ENCODE measurements at places on chromosomes 5 and 9.
A peak's percentile ranks its signal among the peaks of the same experiment; 100 is the strongest.

DNA sequence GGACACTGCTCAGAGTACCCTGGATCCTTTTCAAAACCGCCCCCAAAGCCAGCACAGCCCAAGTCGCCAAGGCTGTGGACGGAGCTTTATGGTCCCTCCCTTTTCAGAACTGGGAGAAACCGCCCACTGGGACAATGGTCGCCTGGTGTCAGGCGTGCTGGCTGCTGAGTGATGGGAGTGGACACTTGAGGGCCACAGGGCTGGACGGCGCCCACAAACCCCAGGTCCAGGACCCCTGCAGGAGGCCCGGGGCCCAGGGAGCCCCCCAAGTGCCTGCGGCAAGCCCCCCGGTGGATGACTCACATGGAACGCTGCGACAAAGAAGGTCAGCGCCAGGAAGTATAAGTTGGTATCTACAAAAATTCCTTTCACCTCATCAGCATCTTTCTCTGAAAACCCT is 10.9 kb downstream of the CLPTM1L start:
- DNase-seq, result no peak

GRCh38 chr5:10910261-10910660 is 149.2 kb upstream of the DAP start:
- DNase-seq, result no peak

DNA sequence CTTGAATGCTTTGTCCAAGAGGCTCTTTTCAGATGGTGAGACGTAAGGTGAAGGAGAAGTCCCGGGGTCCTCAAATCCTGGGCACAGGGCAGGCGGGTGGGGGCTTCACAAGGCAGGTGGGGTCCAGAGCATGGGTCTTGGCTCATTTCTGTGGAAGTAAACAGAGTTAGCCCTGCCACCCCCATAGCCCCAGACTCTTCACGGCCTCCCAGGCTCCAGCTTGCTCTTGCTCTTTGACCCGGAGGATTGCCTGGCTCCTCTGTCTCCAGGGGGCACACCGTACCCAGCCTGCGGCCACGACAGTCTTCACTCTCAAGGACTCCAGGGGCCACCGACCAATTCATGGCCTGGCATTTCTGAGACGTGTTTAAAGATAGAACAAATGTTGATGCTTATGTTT is 28.8 kb upstream of the POMT1 start:
- no peak for DNase-seq

DNA sequence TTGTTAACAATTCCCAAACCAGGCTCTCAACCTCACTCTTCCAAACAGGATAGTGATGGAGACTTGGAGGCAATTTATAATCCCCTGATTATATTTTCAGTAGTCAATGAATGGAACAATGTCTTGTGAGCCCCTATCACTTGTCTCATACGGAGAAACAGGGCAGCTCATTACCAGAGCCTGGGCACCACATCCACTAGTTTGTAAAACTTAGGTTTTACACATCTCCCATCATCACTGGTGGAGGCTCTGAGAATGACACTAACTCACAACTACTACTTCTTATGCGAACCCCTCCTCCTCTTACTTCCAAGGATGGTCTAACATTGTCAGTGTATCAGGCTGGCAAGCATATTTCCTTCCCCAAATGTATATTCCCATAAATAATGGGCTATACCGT is 253.7 kb downstream of the EPB41L4A start:
- DNase-seq, result no peak

- no peak for DNase-seq
These were observed 174.5 kb downstream of the AOPEP start for GRCh38 chr9:94901019-94901363.

DNA sequence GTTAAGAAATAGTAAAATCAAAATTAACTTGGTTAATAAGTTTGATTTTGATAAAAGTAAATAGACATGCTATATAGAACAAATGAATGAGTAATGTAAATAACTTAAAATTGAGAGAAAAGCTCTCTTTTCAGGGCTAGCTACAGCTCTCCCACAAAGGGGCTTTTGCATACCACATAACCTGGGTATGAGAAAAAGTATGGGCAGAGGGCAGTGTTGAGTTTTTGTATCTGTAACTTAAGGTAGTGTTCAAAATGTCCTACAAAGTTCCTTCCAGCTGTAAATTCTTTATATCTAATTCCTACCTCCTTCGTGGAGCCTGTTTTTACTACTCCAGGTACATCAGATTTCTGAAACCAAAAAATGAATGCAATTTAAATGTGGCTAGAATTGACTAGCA is 18.9 kb upstream of the TTC33 start:
- no peak for DNase-seq

DNA sequence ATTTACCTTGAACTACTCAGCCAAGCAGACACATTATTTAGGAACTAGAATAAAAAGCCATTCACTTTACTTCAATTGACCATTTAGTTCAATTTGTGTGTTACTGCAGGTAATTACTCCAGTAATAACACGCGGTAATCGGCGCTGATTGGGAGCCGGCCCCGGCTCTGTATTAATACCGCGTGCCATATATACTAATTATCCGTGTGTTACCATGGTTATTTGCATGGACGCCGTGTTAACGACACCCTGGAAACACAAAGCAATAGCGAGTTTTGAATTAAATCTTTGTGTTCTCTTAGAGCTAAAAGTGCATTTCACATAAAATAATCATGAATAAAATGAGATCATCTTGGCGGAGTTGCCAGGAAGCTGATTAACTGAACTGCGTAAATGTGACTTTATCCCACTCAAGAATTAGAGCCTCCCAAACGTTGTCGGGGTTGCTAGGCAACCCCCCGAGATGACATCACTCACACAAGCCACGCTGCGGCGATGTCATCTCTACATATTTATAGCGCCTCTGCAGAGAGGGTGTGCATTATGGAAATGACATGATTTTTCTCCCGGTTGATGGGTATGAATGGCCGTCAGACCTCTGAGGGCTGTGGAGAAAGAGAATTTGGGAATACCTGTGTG is 41.4 kb upstream of the RNU6ATAC start:
- no peak for DNase-seq

GRCh38 chr5:117246424-117246823 is 671.8 kb upstream of the SEMA6A start:
- no peak for DNase-seq

DNA sequence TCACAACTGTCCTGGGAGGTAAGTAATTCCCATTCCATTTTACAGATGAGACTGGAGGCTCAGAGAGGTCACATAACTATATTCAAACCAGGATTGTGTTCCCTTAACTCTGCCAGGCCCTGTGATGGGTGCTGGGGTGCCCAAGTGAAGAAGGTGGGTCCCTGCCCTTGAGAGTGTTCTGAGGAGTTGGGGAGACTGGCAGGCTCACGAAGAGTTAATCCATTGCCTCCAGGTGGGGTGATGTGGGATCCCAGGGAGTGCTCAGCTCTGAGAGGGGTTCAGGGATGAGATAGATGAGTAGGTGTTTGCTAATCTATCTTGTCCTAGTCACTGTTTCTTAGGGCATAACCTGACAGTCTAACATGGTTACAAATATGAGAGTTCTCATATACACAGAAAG is 36.7 kb downstream of the GSN start:
- DNase-seq, result no peak

DNA sequence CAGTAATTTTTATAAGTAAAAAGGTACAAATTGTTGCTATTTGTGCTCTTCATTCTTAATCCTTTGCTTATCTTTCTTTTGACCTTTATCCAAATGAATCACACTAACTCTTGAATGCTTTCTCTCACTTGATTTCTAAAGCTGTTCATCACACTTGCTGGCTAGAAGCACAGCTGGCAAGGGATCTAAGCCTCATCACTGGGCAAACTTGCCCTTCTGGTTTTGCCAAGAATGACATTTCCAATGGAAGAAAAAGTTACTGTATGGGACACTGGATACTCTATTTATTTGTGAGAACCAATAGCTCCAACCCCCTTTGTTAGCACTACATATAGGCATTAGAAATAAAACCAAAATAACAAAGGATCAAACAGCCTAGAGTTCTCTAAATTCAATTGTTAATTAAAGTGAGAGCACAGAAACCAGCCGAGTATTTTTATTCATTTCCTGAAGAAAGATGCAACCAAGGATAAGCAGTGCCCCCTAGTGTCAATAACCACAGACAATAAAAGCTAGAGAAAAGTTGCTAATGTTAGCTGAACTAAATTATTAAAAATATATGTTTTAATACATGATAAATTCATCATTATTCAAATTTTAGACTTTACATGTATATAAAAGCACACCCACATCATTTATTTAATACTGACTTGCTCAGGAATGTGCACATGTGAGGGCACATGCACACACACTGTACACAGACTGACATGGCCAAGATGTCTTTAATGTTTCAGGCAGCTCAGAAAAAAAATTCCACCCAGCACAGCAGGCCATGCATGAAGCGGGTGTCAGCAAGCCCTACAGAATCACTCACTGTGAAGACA is 59.8 kb upstream of the POU5F2 start:
- peak; percentile 30 for DNase-seq

DNA sequence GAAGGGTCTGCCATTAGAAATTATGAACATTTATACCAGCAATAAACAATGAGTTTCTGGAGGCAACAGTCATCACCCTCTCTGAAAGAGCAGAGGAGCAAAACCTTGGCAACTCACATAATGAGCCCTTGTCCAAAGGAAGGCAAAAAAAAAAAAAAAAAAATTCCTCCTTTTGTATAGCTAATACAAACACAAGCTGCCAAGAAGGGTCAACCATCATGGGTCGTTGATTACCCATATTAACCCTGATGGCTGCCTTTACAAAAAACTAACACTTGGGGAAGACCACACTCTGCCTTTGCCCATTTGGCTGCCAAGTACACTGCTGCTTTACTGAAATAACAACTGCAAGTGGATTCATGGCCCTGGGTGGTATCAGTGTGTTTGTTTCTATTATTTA is 272.7 kb downstream of the ADAMTSL1 start:
- DNase-seq, result no peak

DNA sequence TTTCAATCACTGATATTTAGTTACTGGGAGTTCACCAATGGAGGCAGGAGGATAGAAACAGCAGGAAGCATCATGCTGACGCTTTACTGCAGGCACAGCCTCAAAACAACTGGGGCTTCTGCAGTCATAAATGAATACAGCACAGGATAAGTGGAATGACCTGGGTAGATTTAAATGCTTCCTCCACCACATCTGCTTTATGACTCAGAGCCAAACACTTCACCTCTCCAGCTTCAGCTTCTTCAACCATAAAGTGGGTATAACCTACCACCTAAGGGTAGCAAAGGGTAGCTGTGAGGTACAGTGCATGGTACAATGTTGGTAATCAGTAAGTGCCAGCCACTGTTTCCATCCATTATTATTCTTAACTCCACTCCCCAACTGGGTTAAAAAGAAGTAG is 28.4 kb downstream of the RASEF start:
- no peak for DNase-seq

- no peak for DNase-seq
These were observed 8.7 kb downstream of the PCDH1 start for GRCh38 chr5:141869514-141869913.

DNA sequence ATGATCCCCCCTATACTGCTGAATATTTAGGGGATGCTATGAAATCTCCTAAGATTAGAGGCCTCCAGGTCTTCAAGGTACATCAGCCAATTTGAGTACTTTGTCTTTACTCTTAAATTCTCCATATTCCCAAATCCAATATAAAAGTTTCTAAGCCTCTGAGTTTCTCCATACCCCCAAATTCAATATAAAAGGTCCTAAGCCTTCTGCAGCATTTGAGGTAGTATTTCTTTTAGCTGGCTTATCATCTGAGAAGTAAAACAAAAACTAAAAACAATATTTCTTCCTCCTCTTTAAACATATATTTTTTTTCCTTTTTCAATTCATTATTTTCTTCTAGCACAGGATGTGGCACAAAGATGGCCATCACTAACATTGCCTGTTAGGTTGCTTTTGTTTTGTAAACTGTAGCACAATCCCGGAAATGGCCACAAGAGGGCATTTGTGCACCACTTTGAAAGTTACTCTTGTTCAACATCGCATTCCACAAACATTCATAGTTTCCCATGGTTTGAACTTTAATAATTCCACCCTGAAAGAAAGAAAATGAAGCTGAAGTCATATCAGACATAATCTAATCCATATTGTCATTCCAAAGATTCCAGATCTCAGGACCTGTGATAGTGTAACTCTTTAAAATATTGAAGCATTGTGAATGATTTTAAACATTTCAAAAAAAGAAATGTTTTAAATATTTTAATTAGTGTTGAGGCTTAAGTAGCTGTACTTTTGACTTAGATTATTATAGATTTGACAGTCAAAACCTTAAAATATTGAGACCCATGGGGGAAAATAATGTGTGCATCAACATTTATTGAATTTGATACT is 21.0 kb upstream of the SCGB3A2 start:
- peak; percentile 19 for DNase-seq

DNA sequence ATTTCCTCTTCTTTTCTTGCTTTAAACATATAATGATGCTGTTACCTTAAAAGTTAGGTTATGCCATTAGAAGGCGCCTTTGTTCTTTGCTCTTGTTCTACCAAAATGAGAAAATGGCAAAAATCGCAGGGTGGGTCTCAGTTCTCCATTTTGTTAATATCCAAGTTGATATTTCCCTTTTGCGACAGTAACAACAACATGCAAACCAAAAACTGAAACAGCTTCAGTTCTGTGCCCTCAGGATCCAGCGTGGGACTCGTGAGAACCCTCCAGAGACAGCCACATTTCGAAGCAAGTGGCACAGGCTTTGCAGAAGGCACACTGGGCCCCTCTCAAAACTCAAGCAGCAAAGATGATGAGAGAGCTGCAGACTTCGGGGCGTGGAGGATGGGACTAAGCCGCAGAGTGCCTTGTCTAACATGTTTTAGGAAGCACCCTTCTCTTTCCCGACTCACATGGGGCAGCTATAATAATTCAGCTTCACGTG is 33.0 kb upstream of the LCP2 start:
- DNase-seq, result no peak

GRCh38 chr5:172985596-172985995 is 2.0 kb downstream of the ATP6V0E1 start:
- DNase-seq, result no peak

DNA sequence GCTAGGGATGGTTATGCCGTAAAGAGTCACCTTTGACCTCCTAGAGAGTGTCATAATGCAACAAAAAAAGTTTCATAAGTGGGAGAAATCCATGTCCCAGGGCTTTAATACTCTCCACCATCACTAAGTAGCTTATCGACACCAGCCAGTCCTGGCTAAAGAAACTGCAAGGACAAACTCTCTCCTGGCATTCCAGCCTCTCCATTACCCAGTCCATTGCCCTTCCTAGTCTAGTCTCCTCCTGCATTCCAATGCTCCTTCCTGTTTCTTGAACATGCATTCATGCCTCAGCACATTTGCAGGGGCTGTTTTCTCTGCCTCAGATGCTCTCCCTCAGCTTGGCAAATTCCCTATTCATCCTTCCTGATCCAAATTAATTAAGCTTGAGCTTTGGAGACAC is 364.1 kb downstream of the BRINP1 start:
- no peak for DNase-seq

- DNase-seq, result peak; percentile 31
These were observed 1.7 kb upstream of the EFNA5 start for GRCh38 chr5:107672211-107673038.

- no peak for DNase-seq
These were observed 146.9 kb upstream of the DMRT1 start for GRCh38 chr9:694403-695154.

DNA sequence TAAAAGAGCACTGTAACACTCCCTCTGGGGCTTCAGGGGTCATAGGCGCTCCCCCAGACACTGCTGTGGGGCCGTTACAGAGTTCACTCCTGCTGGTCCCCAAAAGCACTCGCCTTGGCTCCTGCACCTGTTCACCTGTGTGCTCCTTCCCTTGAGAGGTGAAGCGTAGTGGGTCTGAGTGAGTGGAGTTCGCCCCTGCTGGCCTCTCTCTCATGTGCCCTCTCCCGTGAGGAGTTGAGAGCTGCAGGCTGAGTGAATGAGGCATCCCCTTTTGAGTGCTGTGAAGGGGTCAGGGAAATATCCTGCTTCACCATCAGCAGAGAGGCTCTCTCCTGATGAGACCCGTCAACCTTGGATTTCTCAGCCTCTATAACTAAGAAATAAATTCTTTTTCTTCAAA is 134.6 kb upstream of the TUT7 start:
- no peak for DNase-seq

All from activated T-cell treated with anti-CD3 and anti-CD28 coated beads, Interleukin-2, amount 50 U/mL, for 72 hours (primary cell).